ENCODE measurements at places on chromosomes 6 and 20.

DNA sequence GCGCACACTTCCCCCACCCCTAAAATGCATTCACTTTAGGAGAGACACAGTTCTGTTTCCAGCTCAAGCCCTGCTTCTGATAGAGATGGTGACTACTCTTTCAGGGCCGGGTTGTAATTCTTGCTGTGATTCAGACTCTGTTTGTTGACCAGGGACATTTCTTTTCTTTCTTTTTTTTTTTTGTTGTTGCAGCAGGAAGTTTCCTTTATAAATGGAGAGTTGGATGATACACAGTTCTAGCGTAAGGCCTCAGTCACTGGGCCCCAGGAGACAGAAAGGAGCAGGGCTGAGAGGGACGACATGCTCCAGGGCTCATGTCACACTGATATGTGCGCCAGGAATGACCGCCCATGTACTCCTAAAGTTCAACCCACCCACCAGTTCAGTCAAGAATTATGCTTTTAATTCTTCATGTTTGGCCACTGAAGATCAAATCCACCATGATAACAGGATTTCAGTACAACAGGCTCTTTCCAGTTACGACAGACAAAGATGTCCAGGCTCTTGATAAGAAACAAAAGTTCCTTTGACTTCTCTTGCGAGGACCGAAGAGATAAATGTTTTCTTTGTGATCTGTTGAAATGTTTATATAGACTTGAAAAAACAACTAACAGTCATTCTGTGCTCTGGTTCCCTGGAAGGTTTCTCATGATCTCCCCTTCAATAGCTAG is 142.5 kb downstream of the CD164 start:
- DNase-seq = no peak

GRCh38 chr6:71190809-71191208 is 97.8 kb upstream of the OGFRL1 start:
- DNase-seq = no peak

- DNase-seq = no peak
These were observed 181.2 kb downstream of the ZDHHC14 start for GRCh38 chr6:157561929-157562810.

GRCh38 chr20:2751878-2752566 is 48.4 kb downstream of the CPXM1 start:
- DNase-seq = no peak

GRCh38 chr6:75418233-75418632 is 75.4 kb downstream of the FILIP1 start:
- DNase-seq = no peak

GRCh38 chr6:5184218-5184617 is 76.5 kb downstream of the LYRM4 start:
- no peak for DNase-seq

- no peak for DNase-seq
These were observed 46.3 kb downstream of the FAM209B start for GRCh38 chr20:56579301-56579710.

- no peak for DNase-seq
These were observed 526.5 kb downstream of the NKAIN2 start for GRCh38 chr6:124330197-124330596.

DNA sequence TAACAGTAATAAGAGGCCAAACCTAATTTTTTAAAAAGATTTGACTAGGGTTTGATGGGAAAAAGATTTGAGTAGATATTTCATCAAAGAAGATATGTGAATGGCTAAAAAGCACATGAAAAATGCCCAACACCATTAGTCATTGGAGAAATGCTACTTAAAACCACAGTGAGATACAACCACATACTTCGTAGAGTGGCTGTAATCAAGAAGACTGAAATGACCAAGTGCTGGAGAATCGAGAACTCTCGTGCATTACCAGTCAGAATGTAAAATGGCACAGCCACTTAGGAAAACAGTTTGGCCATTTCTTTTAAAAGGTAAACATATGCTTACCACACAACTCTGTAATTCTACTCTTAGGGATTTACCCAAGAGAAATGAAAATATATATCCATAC is 175.5 kb downstream of the EYA2 start:
- no peak for DNase-seq

DNA sequence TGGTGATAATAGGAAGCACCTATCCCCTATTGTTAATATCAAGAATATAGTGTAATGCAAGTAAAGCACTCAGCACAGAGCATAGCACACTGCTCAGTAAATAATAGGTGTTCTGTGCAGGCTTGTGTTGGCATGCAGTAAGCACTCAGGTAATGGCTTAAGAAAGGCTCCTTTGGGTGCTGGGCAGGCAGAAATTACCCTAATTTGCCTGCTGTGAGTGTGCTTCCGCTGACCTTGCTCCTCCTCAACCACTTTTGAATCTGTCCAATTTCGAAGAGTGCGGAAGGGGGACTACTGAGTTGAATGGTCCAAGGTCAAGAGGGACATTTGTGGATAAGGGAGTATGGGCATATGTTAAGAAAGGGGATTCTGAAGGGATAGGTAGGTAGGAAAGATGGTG is 15.4 kb downstream of the SRSF3 start:
- DNase-seq = no peak

- no peak for DNase-seq
These were observed 2.1 kb downstream of the ZNF341 start for GRCh38 chr20:33733654-33734576.

DNA sequence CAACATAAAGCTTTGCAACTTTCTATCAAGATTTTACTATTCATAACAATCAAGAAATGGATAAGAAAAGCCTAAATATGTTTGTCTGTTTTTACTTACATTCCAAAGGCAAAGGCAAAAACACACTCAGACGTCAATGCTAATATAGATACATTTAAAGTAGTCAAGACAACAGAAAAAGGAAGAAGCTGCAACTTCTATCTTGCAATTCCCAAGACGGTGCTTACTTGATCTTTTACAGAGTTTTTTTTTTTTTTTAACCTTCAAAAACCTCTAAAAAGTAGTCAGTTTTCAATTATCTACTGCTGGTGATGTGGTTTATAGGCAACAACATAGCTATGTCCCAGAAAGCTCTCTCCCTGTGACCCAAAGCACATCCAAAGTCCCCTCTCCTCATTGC is 58.1 kb downstream of the EPB41L2 start:
- DNase-seq = no peak

DNA sequence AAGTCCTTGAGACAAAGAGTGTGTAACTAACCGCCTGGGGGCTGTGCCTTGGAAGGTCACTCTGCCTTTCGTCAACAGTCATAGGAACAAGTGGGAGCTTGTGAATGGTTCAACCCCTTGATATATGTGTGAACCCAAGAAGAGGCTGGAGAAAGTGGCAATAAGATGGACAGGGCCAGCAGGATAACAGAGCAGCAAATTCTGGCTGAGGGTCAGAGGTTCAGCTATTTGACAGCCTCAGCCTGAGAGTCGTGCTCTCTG is 54.9 kb downstream of the CPNE5 start:
- DNase-seq = no peak

DNA sequence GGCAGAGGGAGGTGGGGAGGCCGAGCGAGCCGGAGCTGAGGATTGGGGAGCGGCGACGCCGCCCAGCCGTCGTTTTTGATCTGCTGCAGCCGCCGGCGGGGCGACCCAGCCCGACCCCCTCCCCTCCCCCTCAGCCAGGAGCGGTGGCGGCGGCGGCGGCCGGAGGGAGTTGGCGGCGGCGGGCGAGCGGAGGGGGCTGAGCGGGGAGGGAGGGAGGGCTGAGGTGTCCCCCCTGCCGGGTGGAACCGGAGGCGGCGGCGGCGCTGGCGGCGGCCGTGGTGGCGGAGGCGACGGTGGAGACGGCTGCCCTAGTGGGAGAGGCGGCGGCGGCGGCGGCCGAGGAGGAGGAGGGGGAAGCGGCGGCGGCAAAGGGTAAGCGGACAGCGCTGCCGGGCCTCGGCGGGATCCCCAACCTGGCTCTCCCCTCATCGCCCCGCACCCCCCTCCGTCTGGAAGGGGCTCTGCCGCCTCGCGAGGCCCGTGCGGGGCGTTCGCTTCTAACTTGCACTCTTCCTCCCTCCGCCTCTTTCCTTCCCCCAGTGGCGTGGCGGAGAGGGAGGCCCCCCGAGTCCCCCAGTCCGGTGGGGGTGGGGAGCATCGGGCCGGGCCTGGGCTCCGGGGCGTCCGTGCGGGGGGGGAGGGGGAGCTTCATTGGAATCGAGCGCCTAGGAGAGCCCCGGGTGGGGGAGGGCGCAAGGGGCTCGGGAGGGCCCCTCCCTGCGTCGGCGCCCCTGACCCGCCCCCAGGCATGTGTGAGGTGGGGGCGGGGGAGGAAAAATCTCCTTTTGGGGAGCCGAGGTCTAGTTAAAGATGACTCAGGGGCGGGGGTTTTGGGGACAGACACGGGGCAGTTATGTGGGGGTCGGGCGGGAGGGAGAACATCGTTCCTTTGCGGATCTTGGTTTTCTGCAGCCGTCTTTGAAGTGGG is at the start of gene TAB2:
Gene TAB2 (plus strand): TSS at position 69 of the 928 bp plus-strand sequence. CDS start 52,286 bp downstream, outside the sequence.
- peak; percentile 44 for DNase-seq

DNA sequence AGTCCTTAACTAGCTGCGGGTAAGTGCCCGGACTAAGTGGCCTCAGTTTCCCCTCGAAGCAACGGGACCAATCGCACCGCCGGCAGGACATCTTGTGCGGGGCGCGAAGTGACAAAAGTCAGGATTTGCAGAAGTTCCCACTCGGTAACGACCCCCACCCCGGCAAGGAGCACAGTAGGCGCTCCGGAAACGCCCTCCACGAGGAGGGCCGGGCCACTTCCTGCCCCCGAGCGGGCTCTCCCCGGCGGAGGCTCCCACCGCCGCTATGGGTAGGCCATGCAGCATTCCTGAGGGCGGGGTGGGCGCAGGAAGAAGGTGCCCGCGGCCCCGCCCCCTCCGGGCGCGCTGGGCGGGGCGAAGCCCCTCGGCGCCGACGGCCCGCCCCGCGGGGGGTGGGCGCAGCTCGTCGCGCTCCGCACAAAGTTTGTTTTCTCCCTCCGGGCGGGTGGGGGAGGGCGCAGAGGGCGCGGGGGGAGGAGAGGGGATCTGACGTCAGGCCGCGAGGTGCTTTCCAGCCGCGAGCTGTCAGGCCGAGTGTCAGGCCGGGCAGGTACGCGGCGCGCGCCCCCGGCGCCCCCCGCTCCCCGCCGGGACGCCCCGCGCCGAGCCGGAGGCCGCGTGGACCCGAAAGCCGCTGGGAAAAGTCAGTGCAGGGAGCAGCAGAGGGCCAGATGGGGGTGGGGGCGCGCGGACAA is at the start of gene TGIF2:
Gene TGIF2 (plus strand): TSS at position 495 of the 695 bp plus-strand sequence. CDS start 5,178 bp downstream, outside the sequence.
- peak; percentile 77 for DNase-seq

GRCh38 chr6:165456286-165456685 is 146.9 kb upstream of the C6orf118 start:
- DNase-seq = no peak

- DNase-seq = no peak
These were observed 26.2 kb downstream of the CTCFL start for GRCh38 chr20:57498425-57499400.

DNA sequence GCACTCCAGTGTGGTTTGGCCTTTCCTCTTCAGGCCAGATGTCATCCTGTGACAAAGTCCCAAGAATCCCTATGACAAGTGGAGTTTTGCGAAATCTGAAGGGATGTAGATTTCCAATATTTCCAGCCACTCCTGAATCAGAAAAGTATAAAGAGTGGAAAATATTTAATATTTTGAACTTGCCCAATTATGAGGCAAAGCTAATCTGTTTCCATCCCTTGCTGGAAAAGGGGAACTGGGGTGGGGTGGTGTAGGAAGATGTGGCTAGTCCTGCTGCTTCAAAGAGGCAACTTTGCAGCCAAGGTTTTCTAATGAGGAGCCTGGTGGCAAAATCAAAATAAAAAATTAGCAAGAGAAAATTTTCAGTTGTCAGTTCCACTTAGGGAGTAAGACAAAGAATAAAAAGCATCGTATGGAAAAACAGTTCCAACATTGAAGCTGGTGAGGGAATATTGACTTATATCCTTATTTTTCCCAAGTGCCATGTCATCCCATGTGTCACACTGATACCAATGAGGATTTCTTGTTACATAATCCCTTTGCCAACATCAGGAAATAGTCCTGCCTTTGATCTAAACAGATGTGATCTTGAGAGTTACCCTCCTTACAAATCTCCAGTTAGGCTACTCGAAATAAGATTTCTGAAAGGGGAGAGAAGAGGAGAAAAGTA is 480.0 kb upstream of the JARID2 start:
- DNase-seq = no peak

DNA sequence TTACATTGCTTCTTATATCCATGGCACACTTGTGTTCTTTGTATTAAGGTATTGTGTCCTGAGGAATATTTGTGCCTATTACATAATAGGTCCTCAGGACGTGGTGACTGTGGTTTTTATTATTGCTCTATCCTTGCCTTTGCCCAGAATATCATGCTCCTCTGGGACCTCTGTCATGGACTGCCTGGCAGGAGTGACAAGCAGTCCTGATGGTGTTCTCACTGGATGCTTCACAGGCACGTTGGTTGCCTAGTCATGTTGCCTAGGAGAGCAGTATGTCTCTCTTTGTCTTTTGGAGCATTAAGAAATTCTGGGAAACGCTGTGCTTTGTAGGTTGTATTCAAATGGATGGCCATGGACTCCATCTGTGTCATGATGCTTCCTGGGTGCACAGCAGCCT is 24.7 kb upstream of the MROH8 start:
- DNase-seq = no peak

DNA sequence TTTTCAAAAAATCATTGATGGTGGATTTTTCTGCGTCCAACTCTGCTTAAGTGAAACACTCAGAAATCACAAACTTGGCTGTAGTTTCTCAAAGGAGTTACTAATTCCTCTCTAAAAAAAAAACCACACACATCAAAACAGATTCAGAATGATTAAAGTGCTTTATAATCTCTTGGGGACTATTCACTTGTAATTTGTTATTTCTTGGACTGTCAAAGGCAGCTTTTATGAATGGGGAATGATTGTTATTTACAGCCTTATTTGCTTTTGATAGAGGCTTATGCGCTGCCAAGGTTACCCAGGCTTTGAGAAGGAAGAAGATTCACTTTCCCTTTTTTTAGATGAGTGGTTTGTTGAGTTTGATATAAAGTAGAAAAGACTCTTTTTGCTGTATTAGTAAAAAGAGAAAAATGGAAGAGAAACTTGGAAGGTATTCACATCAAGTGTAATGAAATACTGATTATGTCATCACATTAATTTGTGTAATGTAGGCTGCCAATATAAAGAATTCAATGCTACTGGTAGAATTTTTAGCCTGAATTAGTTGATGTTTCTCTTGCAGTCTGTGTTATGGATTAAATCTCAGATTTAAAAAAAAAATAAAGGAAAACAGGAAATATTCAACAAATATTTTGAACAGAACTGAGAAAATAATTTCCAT is 381.0 kb upstream of the SASH1 start:
- no peak for DNase-seq

GRCh38 chr6:105458551-105458950 is 55.7 kb upstream of the PREP start:
- DNase-seq = no peak

DNA sequence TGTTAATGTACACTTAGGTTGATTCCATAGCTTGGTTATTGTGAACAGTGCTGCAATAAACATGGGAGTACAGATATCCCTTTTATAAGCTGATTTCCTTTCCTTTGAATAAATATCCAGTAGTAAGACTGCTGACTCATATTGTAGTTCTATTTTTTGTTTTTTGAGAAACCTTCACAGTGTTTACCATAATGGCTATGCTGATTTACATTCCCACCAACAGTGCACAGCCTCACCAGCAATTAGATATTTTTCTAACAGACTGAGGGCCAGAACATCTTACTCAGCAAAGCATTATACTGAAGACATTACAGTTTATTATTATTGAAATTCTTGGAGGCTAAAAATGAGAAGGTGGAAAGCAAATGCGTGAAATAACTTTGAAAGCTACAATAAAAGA is 187.3 kb upstream of the HEY2 start:
- DNase-seq = no peak

Data from stimulated activated CD8-positive, alpha-beta memory T cell treated with anti-CD3 and anti-CD28 coated beads, Interleukin-4, amount 100 ng/mL, for 1 hour (primary cell).